ENCODE measurements at places on chromosomes 2 and 18.

- DNase-seq = no peak
These were observed 161.5 kb upstream of the ZEB2 start for GRCh38 chr2:144681389-144681788.

DNA sequence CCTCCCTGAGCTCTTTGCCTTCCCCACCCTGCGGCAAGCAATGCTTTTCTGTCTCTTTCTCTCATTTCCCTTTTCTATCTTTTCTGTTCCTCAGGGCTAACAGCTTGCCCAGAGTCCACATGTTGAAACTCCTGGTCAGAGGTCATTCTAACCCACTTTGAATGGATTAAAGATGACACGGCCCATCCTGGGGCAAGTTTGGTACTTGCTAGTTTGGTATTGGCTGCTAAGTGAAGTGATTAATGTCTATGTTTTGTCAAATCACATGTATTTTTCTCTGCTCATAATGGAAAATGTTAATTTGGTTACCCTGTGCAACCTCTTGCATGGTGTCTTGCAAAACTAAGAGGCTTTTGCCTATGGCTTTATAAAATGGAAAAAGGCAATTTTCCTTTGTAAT lies 960.2 kb downstream of the CNTNAP5 start:
- no peak for DNase-seq

DNA sequence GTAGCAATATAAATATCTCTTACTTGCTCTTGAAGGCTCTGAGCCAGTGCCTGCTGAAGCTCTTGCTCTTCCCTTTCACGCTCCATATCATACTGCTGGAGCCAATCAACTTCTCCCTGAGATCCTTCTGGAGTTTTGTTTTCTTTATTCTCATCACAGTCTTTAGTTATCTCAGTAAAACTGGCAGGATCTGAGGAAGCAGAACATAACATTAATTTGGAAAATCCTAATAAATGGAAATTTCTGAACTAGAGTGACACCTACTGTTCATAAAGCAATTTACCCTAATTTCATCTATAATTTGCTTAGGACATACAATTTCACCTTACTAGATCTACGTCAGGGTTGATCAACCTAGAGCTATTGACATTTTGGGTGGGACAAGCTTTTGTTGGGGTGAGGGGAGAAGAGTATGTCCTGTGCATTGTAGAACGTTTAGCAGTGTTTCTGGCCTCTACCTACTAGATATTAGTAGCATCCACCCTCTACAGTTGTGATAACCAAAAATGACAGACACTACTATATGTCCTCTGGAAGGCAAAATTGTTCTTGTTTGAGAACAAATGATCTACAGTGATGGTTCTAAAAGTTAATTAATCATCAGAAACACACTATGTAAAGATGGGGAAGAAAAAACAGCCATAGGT lies 47.2 kb downstream of the VIL1 start:
- no peak for DNase-seq

DNA sequence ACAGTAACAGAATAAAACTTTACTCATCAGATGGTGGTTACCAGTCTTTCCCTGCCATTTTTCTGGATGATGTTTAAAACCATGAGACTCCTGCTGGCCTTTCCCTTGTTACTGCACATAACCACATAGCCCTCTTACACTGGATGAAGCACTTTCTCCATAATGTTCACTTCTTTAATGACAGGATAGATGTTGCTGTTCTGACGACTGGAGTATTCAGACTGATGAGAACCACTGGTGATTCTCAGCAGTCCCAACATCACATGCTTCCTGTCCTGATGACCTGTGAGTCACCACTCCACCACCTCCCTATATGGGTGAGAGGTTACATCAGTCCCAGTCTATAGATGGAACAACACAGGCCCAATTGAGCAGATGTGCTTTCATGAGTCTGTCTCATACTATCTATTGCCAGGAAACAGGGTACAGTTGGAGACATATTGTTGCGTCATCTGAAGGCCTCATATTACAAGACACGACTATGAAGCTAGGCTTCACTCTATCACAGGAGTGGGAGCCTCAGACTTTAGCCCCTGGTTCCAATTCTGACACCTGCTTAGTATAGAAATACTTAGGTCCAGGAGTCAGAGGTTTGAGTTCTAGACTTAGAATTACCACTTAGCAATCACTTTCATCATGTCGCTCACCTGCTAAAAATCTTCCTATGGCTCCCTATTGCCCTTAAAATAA lies 145.7 kb upstream of the KLF7 start:
- DNase-seq = no peak

DNA sequence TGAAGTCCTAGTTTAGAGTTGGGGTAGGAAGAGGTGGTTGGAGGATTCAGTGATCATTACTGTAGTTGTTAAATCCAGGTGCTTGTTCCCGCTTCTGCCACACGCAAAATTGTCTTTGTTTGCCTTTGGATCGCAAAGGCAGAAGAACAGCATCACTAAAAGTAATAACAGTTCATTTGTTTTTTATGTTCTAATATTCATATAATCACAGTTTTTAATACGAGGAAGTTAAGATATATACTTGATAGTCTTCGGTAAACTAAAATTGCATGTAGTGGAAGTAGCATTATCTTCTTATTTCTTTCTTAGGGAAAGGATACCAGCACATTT lies 365 bp downstream of the NDUFB3 start:
- DNase-seq = no peak

GRCh38 chr18:44937960-44938719 lies 257.5 kb downstream of the SETBP1 start:
- DNase-seq = no peak

GRCh38 chr2:85911814-85912692 lies 23.3 kb upstream of the ST3GAL5 start:
- no peak for DNase-seq

DNA sequence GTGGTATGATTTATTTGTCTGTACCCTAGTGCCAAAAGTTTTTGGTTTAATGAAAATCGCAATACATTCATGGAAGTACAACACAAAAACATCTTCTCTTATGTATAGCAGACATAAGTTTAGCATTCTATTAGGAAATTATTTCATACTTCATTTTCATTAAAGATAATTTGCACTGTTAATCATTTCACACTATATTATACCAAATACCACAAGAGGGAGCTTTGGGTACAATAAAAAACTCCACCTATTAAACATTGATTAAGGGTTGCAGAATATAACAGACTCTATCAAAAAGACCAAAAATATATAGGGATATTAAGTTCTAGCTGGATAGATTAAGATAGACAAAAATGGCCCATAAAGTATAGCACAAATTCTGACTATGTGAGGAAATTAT lies 79.0 kb downstream of the SLC66A3 start:
- DNase-seq = no peak

DNA sequence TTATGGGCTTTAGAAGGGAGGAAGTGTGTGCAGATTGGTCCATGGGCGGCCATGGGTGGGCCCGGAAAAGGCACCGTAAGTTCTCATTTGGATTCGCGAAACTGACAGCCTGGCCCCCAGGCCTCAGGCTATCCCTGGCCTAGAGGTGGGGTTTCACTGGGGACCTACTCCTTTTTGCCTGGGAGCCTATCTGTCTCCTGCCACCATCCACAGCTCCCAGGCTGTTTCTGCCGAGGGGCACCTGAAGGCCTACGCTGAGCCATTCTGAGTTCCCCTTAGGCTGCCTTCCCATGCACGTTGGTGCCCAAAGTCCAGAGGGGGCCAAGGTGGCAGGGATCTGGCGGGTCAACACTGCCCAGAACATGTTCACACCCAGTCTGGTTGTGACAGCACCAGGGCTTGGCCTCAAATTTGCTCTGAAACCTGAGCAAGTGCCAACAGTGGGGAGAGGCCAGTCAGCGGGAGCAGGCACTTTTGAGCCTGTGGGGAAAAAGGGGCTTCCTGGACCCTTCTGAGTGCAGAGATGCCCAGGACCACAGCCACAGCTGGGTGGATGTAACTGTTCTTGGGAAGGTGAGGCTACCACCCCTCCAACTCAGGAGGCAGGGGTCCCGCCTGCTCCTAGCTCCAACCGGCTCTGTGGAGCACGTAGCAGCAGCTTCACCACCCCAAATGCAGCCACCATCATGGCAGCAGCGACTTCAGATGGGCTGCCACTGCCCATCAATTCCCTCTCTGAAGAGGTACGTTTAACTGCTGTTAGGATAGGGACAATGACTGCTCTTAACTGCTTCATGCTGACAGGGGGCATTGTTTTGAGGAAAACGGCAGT lies 73.6 kb upstream of the ZNF804A start:
- no peak for DNase-seq

- no peak for DNase-seq
These were observed 153.2 kb downstream of the DDX1 start for GRCh38 chr2:15744820-15745219.

DNA sequence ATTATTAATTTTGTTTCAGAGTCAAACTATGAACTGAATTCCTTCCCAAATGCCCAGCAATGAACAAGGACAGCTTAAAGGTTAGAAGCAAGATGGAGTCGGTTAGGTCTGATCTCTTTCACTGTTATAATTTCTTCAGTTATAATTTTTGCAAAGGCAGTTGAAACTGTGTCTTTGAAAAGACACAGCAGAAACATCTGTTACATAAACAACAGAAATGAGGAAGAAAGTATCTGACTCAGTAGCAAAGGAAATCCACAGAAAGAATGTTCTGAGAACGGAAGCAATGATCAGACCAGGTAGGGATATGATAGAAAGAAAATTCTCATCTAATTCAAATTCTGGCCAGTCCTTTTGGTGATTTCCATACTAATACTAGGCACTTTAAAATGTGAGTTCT lies 5.2 kb upstream of the RMC1 start:
- no peak for DNase-seq

GRCh38 chr2:205386109-205386508 lies 296.2 kb upstream of the NRP2 start:
- no peak for DNase-seq

- no peak for DNase-seq
These were observed 58.3 kb downstream of the FEZ2 start for GRCh38 chr2:36539631-36540030.

DNA sequence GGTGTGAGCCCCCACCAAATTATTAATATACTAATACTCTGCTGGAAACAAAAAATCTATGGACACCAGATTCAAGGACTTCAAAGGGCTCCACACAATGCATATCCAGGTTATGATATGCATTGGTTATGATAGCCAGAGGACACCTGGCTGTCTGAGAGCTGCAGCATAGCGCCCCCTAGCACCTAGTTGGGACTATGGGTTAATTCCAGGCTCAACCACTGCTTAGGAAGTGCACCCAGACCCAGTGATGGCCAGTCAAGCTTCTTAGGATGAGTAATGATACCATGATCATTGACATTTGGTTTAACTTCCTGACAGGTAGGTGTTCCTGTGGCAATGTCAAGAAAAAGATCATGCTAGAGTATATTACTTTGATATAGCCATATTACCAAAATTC lies 3.8 kb upstream of the FRZB start:
- no peak for DNase-seq

GRCh38 chr2:112798979-112799975 lies 15.0 kb upstream of the IL1A start:
- DNase-seq = no peak

DNA sequence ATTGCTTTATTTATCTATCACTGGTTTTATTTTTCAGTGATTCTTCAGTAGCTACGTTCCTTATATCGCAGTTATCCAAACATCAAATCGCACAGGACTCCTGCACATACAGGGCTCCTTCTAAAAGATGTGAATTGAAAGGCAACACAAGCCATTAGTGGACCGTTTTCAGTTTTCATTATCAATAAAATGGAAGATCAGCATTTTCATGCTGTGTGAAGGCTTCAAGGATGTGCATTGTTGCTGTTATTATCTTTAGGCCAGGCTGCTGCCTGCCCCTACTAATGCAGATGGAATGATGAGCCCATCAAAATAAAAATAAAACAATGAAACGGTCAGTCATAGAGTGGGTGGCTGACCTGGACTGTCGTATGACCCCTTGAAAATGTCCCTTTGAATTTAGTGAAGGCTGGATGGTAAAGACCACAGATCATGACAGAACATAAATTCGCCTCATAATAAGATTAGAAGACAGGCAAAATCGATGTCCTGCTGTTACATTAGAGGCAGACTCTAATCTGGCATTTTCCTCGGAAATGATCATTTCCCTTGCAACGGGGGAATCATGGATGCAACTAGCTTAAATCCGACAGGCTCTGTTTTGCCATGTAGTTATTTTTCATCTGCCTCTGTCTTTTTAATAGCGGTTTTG lies 32.9 kb downstream of the ITGB6 start:
- DNase-seq = no peak

DNA sequence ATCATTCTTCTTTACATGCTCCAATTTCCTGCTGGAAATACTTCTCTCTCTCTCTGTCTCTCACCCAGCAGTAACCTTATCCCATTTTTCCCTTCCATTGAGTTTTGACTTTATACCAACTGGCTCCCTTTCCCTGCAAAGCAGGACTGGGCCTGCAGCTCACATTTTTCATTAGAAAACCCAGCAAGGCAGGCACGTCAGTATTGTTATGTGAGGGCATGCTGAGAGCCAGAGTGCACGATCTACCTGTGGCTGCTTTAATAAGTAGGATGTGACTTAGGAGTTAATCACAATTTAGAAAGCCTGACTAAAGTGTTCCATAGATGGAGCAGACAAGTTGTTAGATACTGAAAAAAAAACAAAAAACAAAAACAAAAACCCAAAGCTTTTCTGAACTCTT lies 5.2 kb upstream of the NDUFV2 start:
- no peak for DNase-seq

DNA sequence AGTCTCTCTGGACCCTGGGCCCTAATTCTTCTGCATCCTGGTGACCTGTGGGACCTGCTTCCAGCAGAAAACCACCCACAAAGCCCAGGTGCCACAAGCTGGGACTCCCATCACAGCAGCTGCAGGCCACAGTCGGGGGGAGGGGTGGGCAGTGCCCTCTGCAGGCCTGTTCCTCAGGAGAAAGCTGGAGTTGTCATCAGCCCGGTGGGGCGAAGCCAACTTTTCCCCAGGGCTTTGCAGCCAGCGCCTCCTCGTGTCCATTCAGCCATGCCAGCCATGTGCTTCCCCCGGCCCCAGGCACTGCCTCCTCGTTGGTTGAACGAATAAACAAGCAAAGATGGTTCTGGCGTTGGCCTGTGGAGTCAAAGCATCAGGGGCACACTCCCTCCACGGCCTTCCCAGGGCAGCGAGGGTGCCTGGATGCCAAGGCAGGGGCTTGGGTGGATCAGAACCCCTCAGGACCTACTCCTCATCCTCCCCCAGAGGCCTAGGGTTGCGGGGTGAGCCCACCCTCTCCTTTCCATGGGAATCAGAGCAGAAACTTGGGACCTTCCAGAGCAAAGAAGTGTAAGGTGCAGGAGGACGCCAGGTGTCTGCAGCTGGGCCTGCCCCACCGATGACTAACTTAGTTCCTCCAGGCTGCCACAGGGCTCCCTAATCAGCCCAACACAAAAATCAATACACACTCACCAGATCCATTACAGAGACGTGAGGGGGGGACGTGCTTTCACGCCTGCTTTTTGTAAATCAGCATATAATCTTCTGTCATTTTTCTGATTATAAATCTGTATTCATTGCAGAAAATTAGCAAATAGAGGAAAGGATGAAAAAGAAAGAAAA lies 75.7 kb upstream of the RAB6C start:
- no peak for DNase-seq

DNA sequence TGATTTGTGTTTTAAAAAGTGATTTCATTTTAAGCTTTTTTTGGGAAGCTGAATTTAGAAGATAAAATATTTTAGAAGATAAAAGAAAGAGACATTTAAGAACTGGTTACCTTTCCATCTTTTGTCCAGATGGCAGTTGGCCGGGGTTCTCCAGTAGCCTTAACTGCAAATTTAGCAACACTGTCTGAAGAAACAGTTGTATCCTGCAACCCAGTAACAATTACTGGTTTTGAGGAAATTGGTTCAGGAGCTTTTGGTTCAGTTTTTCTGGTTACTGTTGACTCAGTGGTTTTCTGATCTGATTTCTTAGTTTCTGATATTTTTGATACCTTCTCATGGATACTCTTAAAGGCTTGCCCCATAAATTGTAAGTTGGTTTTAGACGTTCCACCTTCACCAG lies 49.9 kb downstream of the PLEKHA3 start:
- no peak for DNase-seq

- DNase-seq = no peak
These were observed 1.0 kb upstream of the HDAC4 start for GRCh38 chr2:239401881-239402233.
